Thymus (tissue), 14 donors: ENCODE measurements at places on chromosomes 3 and 15. TPM values are rescaled to one million over a fixed set of nuclear protein-coding genes. Genes with fewer than 3 reads are reported as not detected.

C3orf22 gene
- not detected for total RNA-seq

TRIM59 gene
- 23.0 TPM for total RNA-seq

ATP8B4 gene
- total RNA-seq: 3.5 TPM

SEMA7A gene
- 22.0 TPM for total RNA-seq

ADAMTS17 gene
- total RNA-seq: 10.4 TPM

RARB gene
- 1.7 TPM for total RNA-seq

SEC22C gene
- 20.9 TPM for total RNA-seq

HESX1 gene
- total RNA-seq: 2.0 TPM

VWA5B2 gene
- total RNA-seq: 0.05 TPM

OCA2 gene
- 0.99 TPM for total RNA-seq

ZPLD1 gene
- 0.09 TPM for total RNA-seq

VILL gene
- 13.0 TPM for total RNA-seq

OR5K2 gene
- total RNA-seq: not detected

SH2D7 gene
- total RNA-seq: 0.05 TPM

TLR9 gene
- total RNA-seq: 0.66 TPM

DNAJB8 gene
- not detected for total RNA-seq

C15orf61 gene
- total RNA-seq: 2.5 TPM

EPHB3 gene
- 1.3 TPM for total RNA-seq

FBXO40 gene
- under 0.01 TPM for total RNA-seq

MANF gene
- 84.5 TPM for total RNA-seq

LNP1 gene
- 1.7 TPM for total RNA-seq

ALG1L2 gene
- total RNA-seq: 0.28 TPM

SLC28A2 gene
- total RNA-seq: not detected

CP gene
- total RNA-seq: 0.19 TPM

FBN1 gene
- 19.5 TPM for total RNA-seq

ITIH3 gene
- total RNA-seq: 0.24 TPM

PCSK6 gene
- 10.5 TPM for total RNA-seq

ITGA11 gene
- 0.47 TPM for total RNA-seq
